ENCODE measurements at places on chromosomes 12 and 14.
A peak's percentile ranks its signal among the peaks of the same experiment; 100 is the strongest.

- no peak for DNase-seq
Observed at GRCh38 chr12:121927813-121928212, 9.4 kb downstream of the CFAP251 start.

GRCh38 chr12:53659011-53659551 lies 16.8 kb downstream of the ATP5MC2 start:
- DNase-seq, result peak; percentile 70

- DNase-seq, result no peak
Observed at GRCh38 chr14:105860615-105861580, 334.5 kb downstream of the TMEM121 start.

- no peak for DNase-seq
Observed at GRCh38 chr14:66395300-66395699, 90.9 kb upstream of the CCDC196 start.

GRCh38 chr12:25960143-25960542 lies 1.7 kb downstream of the RASSF8 start:
- DNase-seq, result peak; percentile 34

GRCh38 chr12:13227191-13227590 lies 30.7 kb downstream of the EMP1 start:
- no peak for DNase-seq

- no peak for DNase-seq
Observed at GRCh38 chr12:105025890-105026289, 39.8 kb downstream of the NOPCHAP1 start.

GRCh38 chr12:102596031-102596430 lies 115.7 kb upstream of the IGF1 start:
- DNase-seq, result no peak

- DNase-seq, result no peak
Observed at GRCh38 chr12:50581226-50582184, 76.7 kb downstream of the DIP2B start.

- DNase-seq, result no peak
Observed at GRCh38 chr14:56860441-56860840, 50.2 kb upstream of the OTX2 start.

DNA sequence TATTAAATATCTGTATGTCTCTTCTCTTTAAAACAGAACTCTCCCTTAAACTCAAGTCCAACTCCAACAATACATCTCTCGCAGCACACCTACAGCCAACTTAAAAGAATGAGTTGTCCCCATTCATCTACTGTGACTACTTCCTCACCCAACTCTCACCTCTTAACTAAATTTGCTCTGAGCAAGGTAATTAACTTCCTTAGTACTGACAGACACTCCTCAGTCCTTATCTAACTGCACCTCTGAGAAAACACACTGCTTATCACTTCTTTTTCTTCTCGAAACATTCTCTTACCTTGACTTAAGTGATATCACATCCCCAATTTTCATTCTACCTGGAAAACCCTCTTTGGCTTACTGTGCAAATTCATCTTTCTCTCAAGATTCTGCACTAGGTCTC lies 7.0 kb downstream of the ERGIC2 start:
- no peak for DNase-seq

DNA sequence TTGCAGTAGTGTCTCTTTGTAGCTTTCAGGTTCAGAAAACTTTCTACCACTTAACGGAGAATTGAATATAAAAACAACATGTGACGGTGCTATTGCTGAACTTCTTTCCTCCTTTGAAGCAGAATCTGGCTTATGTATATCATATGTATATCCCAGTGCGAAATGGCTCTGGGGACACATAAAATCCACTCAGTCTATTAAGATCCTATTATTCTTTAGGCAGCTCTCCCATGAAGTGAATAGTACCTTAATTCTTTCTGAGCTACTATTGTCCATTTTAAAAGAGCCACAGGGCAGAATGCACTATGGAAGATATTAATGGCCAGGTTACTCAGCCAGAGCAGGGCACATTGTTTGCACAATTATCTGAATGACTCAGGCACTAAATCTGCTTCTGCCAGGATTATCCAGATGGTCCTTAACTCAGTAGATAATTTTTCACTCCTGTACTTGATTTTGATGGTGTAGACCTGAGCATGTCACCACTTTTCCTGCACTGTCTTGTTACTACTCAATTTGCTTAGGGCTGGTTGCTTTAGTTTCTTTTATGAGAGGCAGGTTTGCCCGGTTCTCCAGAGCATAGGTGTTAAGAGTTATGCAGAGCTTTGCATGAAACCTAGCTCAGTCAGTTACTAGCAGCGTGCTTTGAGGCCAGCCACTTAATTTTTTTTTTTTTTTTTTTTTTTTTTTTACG lies 5.5 kb downstream of the CNTN1 start:
- no peak for DNase-seq

- peak; percentile 60 for DNase-seq
Observed at GRCh38 chr14:29584992-29585391, 342.7 kb downstream of the PRKD1 start.

DNA sequence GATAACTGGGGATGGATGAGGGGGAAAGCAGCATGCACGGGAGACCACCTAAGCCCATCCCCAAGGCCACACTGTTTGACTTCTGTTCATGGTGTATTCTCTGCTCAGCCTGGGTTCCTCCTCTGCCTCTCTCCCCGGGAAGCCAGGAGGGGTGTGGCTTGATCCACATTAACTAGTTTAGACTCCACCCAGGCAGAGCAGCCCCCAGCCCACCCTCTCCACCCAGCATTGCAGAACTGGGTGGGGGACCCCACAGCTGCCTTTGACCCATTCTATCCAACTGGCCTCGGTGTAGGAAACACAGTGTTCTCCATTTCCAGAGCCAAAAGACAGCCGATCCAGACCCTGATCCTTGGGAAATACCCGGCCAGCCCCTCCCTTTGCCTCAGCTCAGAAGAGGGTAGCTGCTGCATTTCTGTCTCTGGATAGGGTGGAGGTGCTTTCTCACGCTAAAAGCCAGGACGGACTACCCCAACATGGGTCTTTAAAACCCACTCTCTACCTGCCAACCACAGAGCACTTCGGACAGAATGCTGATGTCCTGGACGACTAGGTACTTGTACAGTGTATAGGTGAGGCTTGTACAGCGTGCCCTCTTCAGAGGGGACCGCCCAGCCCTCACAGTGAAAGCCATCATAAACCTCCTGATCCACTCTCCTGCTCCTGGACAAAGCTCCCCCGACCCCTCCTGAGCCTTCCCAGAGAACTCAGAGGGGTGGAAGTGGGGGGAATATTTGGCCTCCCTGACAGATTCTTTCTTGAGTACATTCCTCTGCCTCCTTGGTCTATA lies 9.4 kb downstream of the SPRYD3 start:
- DNase-seq, result no peak

GRCh38 chr12:91373086-91373485 lies 190.5 kb upstream of the DCN start:
- no peak for DNase-seq

GRCh38 chr12:108107293-108107692 lies 21.8 kb upstream of the WSCD2 start:
- no peak for DNase-seq

- DNase-seq, result no peak
Observed at GRCh38 chr14:61372379-61372778, 51.0 kb downstream of the PRKCH start.

- DNase-seq, result no peak
Observed at GRCh38 chr14:104734991-104735779, 11.2 kb downstream of the ADSS1 start.

DNA sequence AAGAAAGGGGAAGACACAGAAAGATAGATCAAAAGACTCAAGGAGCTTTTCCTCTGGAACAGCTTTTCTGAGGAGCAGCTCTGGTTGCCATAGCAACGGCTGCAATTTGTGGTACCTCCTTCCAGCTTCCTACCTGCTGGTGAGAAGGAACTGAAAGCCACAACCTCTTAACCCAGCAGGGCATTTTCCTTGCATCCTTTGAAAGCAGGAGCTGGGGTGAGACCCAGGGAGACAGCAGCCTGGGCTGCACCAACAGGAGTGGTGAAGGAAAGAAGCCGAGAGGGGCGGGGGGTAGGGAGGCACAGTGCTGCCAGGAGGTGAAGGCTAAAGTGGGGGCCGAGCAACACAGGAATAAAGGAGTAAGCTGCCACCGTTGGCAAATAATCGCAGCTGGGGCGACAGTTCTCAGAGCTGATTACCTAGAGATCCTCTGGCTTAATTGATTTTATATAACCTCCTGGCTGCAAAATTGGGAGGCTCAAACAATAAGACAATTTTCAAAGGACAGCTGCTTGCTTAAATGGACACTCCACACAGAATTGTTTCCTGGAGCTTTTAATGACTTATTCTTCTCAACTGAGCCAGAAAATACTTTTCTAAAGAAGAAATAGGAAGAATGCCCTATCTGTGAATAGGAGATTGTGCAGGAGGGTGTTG lies 129.4 kb downstream of the RPAP3 start:
- DNase-seq, result no peak

DNA sequence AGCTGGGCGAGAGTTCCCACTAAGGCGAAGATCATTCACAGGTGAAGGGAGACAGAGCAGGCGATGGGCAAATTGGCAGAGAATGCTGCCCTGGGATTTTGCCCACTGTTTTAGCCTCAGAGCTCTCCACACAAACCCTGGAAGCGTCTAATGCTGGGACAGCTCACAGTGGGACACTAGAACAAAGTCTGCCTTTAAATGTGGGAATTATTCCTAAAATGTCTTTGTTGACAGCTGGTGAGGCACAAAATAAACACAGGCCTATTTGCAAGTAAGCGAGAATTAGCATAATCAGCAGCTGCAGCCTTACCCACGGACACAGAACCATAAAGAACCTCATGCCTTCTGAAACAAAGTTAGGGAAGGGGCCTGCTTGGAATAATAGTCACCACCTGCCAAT lies 824.5 kb downstream of the AACS start:
- no peak for DNase-seq

DNA sequence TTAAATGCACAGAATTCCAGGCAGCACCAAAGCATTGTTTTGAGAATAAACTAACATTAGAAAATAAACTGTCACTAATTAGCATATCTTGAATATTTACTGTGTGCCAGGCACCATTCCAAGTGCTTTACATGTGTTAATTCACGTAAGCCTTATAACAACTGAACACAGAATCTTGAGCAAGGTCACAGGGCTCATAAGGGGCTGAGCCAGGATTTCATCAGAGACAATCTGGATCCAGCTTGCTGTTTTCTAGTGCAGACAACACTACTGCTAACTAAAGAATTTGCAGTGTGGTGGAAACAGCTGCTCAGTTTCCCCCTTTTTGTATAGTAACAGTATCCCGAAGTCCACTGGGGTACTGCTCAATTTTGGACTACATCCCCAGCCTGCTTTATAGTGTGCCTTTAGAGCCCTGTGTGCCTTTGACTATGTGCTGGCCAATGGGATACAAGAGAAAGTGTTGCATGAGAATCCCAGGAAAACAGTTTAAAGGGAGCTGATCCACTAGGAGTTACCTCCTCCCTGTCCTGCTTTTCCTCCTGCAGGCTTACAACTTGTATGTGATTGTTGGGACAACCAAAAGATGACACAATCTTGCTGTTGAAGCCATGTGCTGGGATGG lies 36.0 kb upstream of the RMST start:
- DNase-seq, result no peak

GRCh38 chr12:115667116-115667515 lies 610.4 kb downstream of the MED13L start:
- DNase-seq, result no peak

GRCh38 chr12:6231359-6232268 lies 31.4 kb downstream of the CD9 start:
- no peak for DNase-seq

GRCh38 chr12:103182299-103182698 lies 224.8 kb downstream of the ASCL1 start:
- no peak for DNase-seq

GRCh38 chr12:102806110-102806509 lies 110.9 kb downstream of the PAH start:
- no peak for DNase-seq

GRCh38 chr14:54784657-54785056 lies 118.0 kb downstream of the GCH1 start:
- no peak for DNase-seq

- no peak for DNase-seq
Observed at GRCh38 chr14:85811340-85811739, 281.4 kb downstream of the FLRT2 start.

DNA sequence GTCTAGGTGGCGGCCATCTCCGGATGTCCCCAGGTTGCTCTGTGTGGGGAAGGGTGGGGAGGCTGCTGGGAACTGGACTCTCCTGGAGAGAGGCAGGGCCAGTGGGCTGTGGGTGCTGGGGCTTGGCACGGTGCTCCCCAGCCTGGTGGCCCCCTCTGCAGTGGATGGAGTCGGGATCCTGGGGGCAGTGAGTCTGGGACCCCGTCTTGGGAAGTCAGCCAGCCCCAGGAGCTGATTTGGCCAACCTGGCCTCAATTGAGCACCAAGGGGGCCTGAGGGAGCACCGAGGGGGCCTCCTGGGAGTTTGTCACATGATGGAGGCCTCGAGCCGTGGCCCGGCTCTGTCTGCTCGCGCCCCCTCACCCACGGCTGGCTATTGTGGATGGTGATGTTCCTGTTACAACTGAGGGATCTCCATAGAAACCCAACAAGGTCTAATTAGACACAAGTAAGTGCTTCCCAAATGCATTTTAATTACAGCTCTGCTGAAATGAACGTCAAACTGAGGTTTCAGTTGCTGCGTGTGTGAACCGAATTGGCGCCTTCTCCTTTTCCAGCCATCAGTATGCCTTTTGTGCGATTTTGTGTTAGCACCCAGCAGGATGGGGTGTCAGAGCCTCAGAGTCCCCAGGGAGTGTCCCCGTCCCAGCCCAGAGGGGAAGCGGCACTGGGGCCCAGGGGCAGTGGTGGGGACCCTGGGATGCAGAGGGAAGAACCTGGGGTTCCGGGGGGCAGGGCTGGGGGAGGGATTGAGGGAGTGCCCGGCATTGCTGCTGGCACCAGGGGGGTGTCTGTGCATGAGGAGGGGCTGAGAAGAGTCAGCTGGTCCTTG lies 71.8 kb downstream of the KIF26A start:
- no peak for DNase-seq

DNA sequence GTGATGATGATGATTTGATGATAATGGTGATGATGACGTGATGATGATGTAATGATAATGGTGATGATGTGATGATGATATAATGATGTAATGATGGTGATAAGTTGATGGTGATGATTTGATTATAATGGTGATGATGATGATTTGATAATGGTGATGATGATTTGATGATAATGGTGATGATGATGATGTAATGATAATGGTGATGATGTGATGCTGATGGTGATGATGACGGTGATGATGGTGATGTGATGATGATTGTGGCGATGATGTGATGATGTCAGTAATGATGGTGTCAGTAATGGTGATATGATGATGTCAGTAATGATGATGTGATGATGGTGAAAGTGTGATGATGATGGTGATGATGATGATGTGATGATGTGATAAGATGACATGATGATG lies 613.4 kb downstream of the AACS start:
- DNase-seq, result no peak

GRCh38 chr12:1282670-1283315 lies 291.8 kb downstream of the ERC1 start:
- DNase-seq, result no peak

DNA sequence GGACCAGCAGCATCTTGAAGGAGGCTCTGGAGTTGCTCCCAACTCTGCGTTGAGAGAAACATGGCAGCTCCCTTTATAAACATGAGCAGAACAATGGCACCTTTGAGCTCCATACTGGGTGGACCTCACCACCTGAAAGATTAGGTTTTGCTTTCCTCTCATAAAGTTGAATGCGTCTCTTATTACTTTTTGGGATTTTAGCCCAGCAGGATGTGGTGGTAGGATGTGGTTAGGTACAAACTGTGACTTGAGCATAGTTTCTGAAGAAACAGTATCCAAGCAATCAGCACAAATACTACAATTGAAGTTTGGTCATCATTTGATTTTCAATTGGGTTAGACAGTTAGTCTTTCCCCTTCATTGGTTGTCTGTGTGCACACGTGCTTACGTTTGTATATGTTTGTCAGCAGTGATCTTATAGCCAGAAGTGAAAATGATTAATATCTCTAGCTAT lies at the start of gene PRR4:
Gene PRR4 (minus strand): TSS at position 51 of the 454 bp plus-strand sequence. CDS start 38 bp downstream, at position 13.
- DNase-seq, result no peak
